Nucleus accumbens (tissue), 56 donors: ENCODE measurements at places on chromosomes 4 and X.

GRCh38 chrX:87728459-87728858 is 210.9 kb downstream of the KLHL4 start:
- no peak for DNase-seq

- DNase-seq: no peak
These were observed 142.9 kb downstream of the DCHS2 start for GRCh38 chr4:154348657-154349056.

GRCh38 chrX:66638591-66639500 is at the start of gene EDA2R:
Gene EDA2R, minus strand, starts transcription at chrX:66639078. Its CDS starts 23,058 bp downstream, at chrX:66616020.
- no peak for DNase-seq

DNA sequence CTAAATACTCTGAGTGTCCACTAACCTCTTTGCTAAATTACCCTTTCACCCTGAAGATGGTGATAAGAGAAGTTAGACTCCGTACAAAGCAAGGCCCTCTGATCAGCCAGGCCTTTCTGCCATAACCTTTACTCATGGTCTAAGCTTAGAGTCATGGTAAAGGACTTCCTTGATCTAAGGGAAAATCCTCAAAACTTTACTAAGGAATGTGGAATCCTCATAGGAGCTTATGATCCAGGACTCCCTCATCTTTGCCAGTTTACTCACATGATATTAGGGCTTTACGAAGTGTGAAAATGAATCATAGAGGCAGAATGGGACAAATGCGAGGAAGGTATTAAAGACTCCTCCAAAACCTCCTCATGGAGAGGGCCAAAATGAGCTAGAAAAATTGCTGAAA is 7.9 kb upstream of the FAM13A start:
- no peak for DNase-seq

DNA sequence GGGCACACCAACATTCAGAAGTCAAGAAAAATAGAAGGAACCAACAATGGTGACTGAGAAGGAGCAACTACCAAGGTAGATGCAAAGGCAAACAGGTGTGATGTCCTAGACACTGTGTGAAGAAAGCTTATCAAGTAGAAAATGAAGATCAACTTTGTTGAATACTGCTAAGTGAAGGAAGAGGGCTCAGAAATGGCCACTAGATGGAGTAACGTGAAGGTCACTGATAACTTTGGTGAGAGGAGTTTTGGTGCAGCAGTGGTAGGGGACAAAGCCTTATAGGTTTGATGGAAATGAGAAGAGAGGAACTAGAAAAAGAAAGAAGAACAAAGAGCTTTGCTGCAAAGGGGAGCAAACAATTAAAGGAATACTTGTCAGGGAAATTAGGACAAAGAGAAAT is 23.5 kb downstream of the OTC start:
- DNase-seq: no peak
